Uterus (tissue), 4 donors: ENCODE measurements at places on chromosomes 5 and 9.

DNA sequence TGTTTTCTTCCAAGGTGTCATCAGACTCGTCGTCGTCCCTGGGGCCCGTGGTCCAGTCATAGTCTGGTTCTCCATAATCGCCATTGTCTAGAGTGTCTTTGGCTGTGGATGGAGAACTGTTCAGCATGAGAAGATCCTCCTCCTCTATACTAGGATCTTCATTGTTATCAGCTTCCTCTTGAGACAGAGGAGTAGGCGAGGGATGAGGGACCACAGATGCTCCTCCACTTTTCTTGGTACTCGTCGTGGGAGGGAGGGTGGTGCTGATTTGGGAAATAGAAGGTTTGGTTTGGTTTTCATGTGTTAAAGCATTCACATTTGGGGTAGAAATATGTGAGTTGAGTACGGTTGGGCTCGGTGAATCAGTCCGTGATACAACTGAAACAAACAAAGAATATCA, 8.8 kb downstream of the C5orf15 start:
- no peaks in the 10 kb centered on the region for H3K27me3 ChIP-seq
- H3K36me3 ChIP-seq = no peaks in the 10 kb centered on the region
- H3K4me1 ChIP-seq = no peaks in the 10 kb centered on the region
- H3K27ac ChIP-seq = no peak overlapping the region

GRCh38 chr5:145347026-145347616, 488.0 kb downstream of the PRELID2 start:
- H3K4me1 ChIP-seq = no peaks in the 10 kb centered on the region
- no peak overlapping the region for H3K27ac ChIP-seq
- no peak for DNase-seq
- H3K36me3 ChIP-seq = no peaks in the 10 kb centered on the region

DNA sequence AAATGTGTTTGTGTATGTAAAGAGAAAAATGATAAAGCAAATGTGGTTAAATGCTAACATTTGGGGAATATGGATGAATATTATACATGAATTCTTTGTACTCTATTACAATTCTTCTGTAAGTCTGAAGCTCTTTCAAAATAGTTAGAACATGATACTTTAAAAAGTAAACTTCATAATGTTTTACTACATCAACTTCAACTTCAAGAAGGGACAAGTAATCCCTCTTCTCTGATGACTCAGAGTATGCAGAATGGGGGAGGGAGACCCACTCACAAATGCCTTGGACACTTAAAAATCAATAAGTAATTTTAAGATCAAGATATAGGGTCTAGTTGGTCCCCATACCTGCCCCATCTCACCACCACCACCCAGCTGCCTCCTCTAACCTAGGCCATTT, 162.4 kb downstream of the ESM1 start:
- DNase-seq = no peak
- no peak overlapping the region for H3K27ac ChIP-seq
- peaks cover 15% of the 10 kb centered on the region for H3K4me1 ChIP-seq
- H3K27me3 ChIP-seq = no peaks in the 10 kb centered on the region

DNA sequence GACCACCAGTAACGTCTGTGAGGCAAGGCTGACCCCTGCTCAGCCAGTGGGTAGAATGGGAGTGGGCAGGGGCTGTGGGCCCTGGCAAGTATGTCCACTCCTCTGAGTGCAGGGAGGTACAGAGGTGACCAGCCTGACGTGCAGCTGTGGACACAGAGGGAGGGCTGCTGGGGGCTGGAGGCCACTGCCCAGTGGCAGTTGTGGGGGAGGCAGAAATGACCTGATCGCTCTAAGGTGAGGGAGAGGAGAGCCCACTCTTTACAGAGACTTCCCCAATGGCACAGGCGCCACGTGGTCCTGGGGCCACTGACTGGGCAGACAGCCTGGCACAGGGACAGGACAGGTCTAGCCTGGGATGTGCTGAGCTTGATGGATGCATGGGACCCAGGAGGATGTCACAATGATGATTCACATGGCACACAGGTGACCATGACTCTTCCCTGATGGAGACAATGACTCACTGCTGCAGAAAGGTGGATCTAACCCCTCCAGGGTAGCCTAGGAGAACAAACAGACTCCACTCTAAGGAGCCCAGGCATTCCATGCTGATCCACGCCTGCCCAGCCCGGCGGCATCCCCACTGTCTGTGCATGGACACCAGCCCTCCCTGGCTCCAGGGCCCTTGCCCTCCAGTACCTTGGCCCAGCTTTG, 7.7 kb downstream of the LPCAT1 start:
- peak; percentile 4 for DNase-seq
- H3K4me1 ChIP-seq = no peaks in the 10 kb centered on the region
- H3K36me3 ChIP-seq = no peaks in the 10 kb centered on the region
- no peak overlapping the region for H3K4me3 ChIP-seq
